ENCODE measurements at places on chromosomes 11 and 22.

GRCh38 chr11:30216534-30216933 lies 14.3 kb upstream of the FSHB start:
- no peak for DNase-seq

GRCh38 chr11:10496296-10496936 lies 41.4 kb downstream of the AMPD3 start:
- no peak for DNase-seq

DNA sequence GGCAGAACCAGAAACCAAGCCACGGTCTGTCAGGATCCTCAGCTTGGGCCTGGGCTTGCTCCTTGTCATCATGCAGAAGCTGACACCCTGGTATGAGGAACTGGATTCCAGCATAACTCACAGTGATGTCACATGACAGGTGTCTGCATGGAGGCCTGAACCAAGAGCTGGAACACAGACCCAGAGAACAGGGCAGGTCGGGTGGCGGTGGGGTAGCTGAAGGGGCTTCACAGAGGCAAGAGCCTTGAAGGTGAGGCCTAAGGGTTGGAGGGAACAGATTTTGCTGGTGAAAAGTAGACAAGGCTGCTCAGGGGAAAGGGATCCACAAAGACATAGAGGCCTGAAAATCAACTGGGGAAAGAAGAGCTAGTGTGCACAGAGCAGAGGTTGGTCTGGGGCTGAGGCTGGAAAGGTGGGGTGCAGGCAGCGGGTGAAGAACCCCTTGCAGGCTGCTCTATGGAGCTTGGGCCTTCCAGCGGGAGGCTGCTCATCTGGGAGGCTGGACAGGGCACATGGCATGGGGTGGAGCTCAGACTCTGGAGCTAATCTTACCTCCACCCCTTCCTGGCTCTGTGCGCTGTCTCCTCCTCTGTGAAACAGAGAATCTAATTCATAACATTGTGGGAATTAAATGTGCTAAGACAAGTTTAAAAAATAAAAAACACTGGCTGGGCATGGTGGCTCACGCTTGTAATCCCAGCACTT lies 18.4 kb upstream of the RPS3 start:
- DNase-seq: no peak

DNA sequence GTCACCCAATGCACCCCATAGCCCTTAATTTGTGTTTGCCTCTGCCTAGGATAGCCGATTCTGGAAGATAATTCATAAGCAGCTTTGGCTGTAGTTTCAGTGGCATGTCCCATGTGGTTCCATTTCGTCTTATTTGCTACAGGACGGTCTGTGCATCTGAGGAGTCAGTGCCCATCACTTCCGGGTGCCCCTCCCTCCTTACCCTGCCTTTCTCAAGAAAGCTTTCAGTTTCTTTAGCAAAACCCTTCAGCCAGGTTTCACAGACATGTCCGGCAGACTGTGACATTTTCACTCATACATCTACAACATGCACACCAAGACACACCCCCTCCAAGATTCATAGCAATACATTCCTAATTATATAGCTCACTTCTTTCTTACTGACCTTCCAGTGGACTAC lies 14.3 kb downstream of the TP53AIP1 start:
- DNase-seq: peak; percentile 16

DNA sequence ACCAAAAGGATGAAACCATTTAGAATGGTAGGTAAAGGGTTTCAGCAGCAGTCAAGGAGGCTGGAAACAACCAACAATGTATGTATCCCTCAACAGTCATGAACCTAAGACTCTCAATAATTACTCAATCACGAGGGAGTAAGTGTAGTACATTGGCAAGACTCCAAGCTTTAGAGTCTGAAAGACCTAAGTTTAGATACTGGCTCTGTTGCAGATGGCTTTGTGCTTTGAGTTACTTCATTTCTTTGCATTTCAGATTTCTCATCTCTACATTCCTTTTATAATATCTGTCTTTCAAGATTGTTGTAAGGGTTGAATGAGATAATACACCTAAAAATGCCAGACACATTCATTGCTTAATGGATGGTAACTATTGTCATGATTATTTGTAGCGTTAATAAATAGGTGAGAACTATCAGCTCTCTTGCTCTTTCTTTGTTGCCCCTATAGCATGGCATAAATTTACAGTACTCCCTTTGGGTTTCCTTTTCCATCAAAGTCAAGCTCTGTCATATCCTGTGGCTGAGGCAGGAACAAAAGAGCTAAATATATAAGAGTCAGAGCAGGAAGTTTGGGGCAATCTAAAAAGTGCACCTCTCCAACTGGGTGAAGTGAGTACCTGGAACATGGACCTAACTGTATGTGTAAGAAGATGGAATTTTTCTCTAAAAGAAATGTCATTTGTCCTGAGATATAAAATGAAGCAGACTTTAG lies 228.2 kb upstream of the ZC3H12C start:
- no peak for DNase-seq

DNA sequence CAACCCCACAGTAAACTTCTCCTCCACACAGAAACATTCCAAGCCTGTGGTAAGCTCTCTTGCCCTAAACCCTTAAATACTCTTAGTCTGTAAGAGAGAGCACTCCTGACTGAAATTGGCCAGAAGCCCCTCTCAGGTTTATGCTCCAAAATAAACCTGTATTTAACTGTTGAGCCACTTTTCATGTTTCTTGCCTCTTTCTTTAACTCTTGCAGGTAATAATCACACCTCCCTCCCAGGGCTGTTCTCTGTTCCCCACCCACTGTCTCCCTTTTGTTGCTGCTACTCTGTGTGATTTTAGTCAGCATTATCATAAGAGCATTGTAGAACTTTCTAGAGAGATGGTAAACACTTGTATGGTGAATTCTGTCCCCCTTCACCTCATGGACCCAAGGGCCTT lies 2.1 kb upstream of the IFT27 start:
- no peak for DNase-seq

DNA sequence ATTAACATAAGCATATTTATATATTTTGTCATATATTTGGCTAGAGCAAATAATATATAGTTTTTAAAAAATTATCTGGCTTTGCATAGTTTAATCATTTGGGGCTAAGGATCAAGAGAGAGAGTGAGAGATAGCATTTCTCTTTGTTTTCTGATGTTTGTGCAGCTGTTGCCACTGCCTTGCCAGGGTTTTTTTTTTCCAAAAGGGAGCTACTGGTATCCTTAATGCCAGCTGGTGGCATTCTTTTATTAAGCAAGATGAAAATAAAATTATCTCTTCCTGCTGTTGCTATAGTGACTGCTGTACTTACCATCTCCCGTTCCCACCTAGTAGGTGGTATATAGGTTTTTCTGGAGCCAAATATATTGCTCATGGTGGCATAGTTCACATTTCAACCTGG lies 793.3 kb upstream of the ARHGAP42 start:
- DNase-seq: no peak

DNA sequence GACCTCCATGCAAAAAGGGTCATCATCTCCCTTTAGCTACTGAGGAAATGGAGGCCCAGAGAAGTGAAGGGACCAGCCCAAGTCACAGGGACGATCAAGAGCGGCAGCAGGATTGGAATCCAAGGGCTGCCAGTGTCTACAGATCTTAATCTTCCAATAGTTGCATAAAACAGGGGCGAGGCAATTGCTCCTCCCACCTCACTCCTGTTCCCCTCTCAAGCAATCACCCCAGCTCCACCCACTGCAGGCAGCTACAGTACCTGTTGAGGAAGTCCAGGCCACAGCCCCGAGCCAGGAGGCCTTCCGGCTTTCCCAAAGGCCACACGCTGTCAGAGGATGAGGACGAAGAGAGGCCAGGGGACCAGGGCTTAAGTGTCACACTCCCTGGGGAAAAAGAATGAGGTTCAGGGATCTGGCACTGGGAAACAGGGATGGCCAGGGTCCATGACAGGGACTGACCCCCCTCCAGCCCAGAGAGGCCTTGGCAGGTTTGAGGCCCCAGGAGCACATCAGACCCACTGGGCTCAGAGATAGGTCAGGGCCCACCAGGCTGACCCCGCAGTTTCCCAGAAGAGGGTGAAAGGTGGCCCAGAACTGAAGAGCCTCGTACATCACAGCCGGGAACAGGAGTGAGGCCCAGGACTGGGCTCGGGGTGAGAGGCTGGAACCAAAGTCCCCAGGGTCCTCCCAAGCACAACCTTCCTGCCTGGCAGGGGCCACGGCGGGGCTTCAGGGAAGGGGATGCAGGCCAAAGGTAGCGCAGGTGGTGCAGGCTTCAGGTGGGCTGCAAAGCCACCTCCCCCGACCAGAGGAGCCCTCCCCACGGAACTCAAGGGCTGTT lies 16.4 kb upstream of the MFNG start:
- DNase-seq: peak; percentile 35

DNA sequence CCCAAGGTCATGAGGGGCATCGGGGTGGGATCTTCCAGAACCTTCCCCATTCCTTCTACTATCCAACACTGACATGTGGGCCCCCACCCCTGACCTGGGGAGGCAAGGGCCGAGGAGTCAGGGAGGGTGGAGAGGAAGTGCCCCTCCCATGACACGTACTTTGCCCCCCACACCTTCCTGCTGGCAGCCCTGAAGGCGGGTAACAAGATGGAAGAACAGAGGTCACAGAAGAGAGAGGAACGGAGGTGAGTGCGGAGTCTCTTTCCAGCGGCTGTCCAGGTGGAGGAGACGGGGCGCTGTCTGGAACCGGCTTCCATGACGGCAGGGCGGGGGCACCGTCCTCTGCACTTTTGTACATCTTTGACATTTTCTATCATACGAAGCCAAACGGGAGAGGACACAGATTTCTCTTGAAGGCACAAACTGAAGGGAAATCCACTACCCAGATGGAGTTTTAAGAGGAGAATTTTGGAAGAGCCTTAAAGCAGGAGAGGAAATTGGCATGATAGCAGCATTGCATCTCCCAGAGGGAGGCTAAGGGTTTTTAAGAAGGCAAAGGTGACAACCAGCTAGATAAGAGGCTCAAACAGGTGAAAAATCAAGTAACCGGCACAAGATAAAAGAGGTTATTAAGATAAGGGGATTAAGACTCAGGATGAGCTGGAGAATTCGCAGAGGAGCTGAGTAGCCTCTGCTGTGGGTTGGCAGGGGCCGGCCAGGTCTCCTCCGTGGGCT lies 16.7 kb downstream of the OSBPL5 start:
- DNase-seq: no peak

DNA sequence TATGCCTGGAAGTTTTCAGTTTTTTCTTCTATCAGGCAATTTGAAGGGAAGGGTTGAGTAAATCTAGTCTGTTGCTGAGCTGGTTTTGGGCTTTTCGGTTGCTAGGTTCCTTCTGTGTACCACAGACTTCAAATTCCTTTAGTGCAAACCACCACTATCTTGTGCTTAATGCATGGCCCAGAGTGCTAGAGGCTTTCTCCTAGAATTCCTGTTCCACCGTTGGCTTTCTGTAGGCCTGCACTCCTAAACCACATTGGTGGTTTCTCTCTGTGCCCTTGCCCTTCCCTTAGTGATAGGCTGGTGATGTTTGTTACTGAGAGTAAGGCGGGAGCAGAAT lies 47.1 kb upstream of the CTSC start:
- DNase-seq: no peak

GRCh38 chr11:7253800-7254199 lies 2.1 kb downstream of the SYT9 start:
- no peak for DNase-seq

- DNase-seq: no peak
Observed at GRCh38 chr22:47550524-47551430, 788.3 kb downstream of the TBC1D22A start.

DNA sequence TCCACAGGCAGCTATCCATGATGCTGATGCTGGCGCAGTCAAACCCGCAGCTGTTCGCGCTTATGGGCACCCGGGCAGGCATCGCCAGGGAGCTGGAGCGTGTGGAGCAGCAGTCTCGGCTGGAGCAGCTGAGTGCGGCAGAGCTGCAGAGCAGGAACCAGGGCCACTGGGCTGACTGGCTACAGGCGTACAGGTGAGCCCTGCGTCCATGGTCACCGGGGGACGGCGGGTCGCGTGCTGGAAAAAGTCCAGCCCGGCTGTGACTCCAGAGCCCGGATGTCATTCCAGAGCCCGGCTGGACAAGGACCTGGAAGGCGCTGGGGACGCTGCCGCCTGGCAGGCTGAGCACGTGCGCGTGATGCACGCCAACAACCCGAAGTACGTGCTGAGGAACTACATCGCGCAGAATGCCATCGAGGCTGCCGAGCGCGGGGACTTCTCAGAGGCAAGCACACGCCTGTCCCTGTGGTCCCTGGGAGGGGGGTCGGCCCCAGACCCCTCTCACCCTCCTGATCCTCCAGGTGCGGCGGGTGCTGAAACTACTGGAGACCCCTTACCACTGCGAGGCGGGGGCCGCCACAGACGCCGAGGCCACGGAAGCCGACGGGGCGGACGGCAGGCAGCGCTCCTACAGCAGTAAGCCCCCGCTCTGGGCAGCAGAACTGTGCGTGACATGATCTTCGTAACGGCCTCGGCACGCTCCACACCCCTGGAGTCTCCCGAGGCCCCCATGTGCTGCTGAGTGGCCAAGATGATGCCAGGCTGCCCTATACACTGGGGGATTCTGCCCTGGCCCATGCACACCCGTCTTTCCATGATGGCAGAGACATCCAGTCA lies 16.1 kb downstream of the SELENOO start:
- DNase-seq: no peak

- no peak for DNase-seq
Observed at GRCh38 chr11:16750417-16750816, 12.0 kb downstream of the C11orf58 start.

- no peak for DNase-seq
Observed at GRCh38 chr11:70410276-70411205, 12.2 kb downstream of the CTTN start.

DNA sequence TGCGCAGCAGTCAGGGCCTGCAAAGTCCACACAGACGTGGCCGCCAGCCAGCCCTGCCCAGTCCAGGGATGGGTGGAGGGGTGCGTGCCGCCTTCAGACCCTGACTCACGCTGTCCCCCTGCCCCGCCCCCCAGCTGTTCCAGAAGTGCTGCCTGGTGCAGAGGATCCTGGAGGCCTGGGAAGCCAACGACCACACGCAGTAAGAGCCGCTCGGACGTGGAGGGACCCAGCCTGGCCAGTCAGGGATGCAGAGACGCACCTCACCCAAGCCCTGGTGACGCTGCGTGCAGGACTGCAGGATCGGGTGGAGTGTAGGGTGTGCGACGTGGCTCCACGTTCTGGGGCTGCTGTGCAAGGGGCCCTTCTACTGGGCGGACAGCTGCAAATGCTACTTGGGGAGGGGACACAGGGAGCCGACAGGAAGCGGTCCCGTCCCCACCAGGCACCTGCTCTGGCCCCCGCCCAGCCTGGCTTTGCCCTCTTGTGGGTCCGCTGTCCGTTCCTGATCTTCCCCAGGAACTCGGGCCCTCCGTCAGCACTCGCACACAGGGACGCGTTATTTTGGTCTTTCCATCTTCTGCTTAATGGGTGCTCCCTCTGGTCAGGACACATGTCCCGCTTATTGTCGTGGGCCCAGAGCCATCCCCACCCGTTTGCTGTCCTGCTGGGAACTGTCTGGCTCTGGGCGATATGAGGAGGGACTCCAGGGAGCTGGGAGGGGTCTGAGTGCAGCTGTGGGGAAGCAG lies 42.5 kb downstream of the SBF1 start:
- DNase-seq: no peak

DNA sequence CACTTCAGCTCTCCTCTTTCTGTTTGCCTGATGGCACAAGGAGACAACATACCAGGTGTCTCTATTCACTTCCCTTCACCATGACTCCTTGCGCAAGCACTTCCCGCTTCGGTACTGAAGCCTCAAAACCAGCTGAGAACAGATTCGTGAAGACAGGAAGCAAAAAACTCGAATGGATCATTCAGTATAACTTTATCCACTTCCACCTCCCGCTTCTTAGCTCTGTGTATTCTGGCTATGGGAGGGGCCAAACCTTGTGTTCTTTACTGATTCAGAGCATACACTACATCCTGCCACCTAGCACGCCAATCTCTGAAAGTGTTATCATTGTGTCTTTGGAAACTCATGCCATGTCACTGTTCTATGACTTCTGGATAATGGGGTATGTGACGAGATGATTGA lies 62.2 kb upstream of the ADA2 start:
- peak; percentile 35 for DNase-seq

GRCh38 chr11:69321877-69322361 lies 28.0 kb downstream of the MYEOV start:
- no peak for DNase-seq
